Activated naive CD8-positive, alpha-beta T cell treated with anti-CD3 and anti-CD28 coated beads for 36 hours (primary cell): ENCODE measurements at places on chromosomes 12 and 14.

GRCh38 chr12:67222302-67222701, 46.9 kb upstream of the CAND1 start:
- no peaks in the 10 kb centered on the region for H3K27me3 ChIP-seq
- no peak for DNase-seq
- H3K27ac ChIP-seq, result no peak overlapping the region
- H3K36me3 ChIP-seq, result no peaks in the 10 kb centered on the region
- H3K4me1 ChIP-seq, result peaks cover 2% of the 10 kb centered on the region

DNA sequence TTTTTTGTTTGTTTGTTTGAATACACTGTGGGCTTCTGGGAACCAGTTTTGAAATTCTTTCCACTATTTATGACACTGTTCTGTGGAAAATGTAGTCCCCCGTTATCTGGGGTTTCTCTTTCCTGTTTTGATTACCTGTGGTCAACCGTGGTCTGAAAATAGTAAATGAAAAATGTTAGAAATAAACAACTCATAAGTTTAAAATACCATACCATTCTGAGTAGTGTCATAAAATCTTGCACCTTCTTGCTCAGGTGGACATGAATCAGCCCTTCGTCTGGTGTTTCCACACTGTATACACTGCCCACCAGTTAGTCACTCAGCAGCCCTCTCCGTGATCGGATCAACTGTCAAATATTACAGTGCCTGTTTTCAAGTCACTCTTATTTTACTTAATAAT, 5.1 kb upstream of the PAPOLA start:
- H3K4me1 ChIP-seq, result peaks cover 7% of the 10 kb centered on the region
- peaks cover 25% of the 10 kb centered on the region for H3K27me3 ChIP-seq
- no peak overlapping the region for H3K4me3 ChIP-seq
- H3K27ac ChIP-seq, result no peak overlapping the region
- H3K36me3 ChIP-seq, result peaks cover 2% of the 10 kb centered on the region

- H3K27ac ChIP-seq, result peak overlapping the region; percentile 64
- peak; percentile 58 for DNase-seq
- H3K4me3 ChIP-seq, result no peak overlapping the region
- H3K36me3 ChIP-seq, result no peaks in the 10 kb centered on the region
- H3K4me1 ChIP-seq, result peaks cover 24% of the 10 kb centered on the region
Measured at GRCh38 chr12:116594325-116595038, 35.3 kb downstream of the MAP1LC3B2 start.

DNA sequence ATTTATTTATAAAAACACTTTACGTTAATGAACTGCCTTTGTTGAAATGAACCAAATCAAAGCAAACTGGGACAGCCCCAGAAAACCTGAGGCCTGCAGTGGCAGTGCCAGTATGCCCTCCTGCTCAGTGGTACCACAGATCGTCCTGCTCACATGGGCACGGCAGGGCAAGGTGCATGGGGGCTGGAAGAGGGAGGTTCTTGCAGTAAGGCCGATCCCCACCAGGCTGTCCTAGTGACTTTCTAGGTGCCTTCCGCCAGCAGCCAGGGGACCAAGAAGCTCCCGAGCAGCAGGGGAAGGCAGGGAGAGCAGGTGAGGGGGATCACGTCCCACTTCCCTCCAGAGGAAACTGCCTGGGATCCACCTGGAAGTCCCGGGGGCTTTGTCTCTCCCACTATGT, 63.9 kb downstream of the TESC start:
- H3K4me1 ChIP-seq, result peaks cover 3% of the 10 kb centered on the region
- no peak overlapping the region for H3K27ac ChIP-seq
- H3K27me3 ChIP-seq, result no peaks in the 10 kb centered on the region
- H3K36me3 ChIP-seq, result no peaks in the 10 kb centered on the region
- no peak overlapping the region for H3K4me3 ChIP-seq
- no peak for DNase-seq

- peaks cover 17% of the 10 kb centered on the region for H3K4me1 ChIP-seq
- H3K36me3 ChIP-seq, result no peaks in the 10 kb centered on the region
- DNase-seq, result no peak
Measured at GRCh38 chr14:22866874-22867273, 4.7 kb upstream of the LRP10 start.

DNA sequence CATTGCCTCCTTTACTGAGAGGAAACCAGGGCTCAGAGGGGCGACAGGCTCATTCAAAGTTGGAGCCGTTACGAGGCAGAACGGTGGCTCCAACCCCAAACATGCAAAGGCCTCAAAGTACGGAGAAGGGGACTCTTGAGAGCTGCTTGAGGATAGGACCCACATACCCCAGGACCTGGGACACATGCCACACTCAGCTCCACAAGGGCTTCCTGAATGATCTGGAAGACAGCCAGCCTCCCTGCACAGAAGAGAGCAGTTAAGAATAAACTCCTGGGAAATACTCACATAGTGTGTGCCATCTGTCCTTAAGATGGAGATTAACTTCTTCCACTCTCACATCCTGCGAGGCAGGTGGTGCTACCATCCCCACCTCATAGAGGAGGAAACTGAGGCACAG, 26.6 kb upstream of the NXPH4 start:
- no peak for DNase-seq
- no peaks in the 10 kb centered on the region for H3K27me3 ChIP-seq
- H3K27ac ChIP-seq, result no peak overlapping the region

GRCh38 chr12:19244312-19244711, 114.8 kb downstream of the PLEKHA5 start:
- no peaks in the 10 kb centered on the region for H3K36me3 ChIP-seq
- H3K27me3 ChIP-seq, result no peaks in the 10 kb centered on the region
- no peak overlapping the region for H3K4me3 ChIP-seq

DNA sequence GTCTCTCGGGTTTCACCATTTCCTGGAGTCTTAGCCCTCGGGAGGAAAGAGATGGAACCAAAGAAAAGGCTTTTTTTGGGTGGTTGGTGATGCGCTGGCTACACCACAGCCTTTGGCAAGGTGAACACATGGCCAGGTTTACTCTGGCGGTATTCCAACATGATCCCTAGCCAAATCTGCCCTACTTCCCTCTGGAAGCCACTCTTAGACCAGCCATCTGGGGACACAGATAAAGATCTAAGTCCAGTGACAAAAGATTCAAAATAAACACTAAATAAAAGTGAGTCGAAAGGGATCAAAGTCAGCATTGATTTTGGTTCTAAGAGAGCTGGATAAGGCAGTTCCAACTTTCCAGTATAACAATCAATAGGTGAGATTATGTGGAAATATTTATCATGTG, 694.5 kb downstream of the VRK1 start:
- H3K27me3 ChIP-seq, result no peaks in the 10 kb centered on the region
- DNase-seq, result no peak
- H3K36me3 ChIP-seq, result peaks cover 12% of the 10 kb centered on the region
- H3K4me3 ChIP-seq, result no peak overlapping the region

- H3K4me3 ChIP-seq, result no peak overlapping the region
- H3K27ac ChIP-seq, result no peak overlapping the region
- H3K4me1 ChIP-seq, result peaks cover 10% of the 10 kb centered on the region
- no peak for DNase-seq
- no peaks in the 10 kb centered on the region for H3K36me3 ChIP-seq
Measured at GRCh38 chr14:72888636-72889201, 5.2 kb downstream of the DPF3 start.

DNA sequence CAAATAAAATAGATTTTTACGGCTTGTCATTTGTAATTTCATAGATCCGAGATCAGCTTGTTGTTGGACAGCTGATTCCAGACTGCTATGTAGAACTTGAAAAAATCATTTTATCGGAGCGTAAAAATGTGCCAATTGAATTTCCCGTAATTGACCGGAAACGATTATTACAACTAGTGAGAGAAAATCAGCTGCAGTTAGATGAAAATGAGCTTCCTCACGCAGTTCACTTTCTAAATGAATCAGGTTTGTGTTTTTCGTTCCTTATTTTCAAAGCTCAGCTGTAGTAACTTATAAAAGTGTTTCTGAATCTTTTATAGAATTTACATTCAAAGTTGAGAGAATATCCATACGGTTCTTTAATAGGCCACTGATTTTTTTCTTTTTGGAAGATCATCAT, 89.1 kb downstream of the LRRK2 start:
- H3K27me3 ChIP-seq, result no peaks in the 10 kb centered on the region
- DNase-seq, result no peak

DNA sequence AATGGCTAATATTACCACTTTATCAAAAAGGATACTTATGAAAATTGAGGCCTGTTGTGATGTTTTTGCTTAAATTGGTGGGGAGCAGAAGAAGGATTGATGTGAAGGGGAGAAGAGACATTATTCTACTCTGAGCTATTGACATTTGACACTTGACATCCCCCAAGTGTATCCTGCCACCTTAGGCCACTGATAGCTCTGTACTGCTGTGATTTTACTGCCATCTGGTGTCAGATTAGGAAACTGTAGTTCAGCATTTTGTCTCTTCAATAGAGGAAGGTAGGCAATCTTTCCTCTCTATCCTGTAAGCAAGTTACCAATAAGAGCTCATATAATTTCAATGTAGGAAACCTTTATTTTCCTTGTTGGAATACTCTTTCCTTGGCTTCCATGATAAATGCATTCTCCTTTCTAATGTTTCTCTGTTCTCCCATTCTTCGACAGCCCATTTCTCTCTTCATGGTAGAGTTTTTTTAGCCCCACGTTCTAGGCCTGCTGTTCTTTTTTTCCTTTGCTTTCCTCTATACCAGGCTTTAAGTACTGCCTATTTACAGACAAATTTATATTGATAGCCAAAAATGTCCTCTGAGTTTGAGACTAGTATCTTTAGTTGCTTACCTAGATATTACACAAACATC, 46.3 kb downstream of the PPHLN1 start:
- H3K4me3 ChIP-seq, result no peak overlapping the region
- H3K27me3 ChIP-seq, result no peaks in the 10 kb centered on the region
- DNase-seq, result peak; percentile 7
- H3K4me1 ChIP-seq, result peaks cover 2% of the 10 kb centered on the region

- H3K4me1 ChIP-seq, result no peaks in the 10 kb centered on the region
- H3K27me3 ChIP-seq, result no peaks in the 10 kb centered on the region
- H3K36me3 ChIP-seq, result no peaks in the 10 kb centered on the region
- H3K27ac ChIP-seq, result no peak overlapping the region
- DNase-seq, result no peak
Measured at GRCh38 chr14:91523972-91524371, 13.9 kb upstream of the PPP4R3A start.

- H3K27ac ChIP-seq, result no peak overlapping the region
- no peak overlapping the region for H3K4me3 ChIP-seq
- no peak for DNase-seq
Measured at GRCh38 chr14:79758985-79759384, 452.3 kb downstream of the DIO2 start.

GRCh38 chr12:65335021-65335714, 56.7 kb downstream of the MSRB3 start:
- no peak overlapping the region for H3K27ac ChIP-seq
- H3K4me1 ChIP-seq, result no peaks in the 10 kb centered on the region
- H3K36me3 ChIP-seq, result no peaks in the 10 kb centered on the region
- no peak overlapping the region for H3K4me3 ChIP-seq
- no peak for DNase-seq

- H3K27me3 ChIP-seq, result peaks cover 25% of the 10 kb centered on the region
- H3K36me3 ChIP-seq, result no peaks in the 10 kb centered on the region
- H3K4me1 ChIP-seq, result no peaks in the 10 kb centered on the region
Measured at GRCh38 chr14:104217486-104218360, 79.3 kb downstream of the KIF26A start.

DNA sequence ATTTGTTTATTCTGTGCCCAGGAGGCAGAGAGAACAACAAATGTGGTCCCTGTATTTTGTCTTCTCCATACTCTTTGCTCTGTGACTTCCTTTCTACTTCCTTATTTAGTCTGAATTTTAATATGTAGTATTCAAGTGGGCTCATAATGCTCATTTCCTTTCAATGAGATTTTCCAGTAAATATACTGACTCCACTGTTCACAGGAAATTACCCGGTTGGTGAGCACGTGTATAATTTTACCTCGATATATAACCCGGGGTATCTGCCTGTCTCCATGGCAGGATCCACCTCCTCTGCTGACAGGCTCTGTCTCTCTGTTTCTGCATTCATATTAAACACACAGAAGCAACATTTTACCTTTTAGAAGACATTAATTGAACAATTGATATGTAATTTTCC, 166.0 kb downstream of the SLC38A4 start:
- H3K4me1 ChIP-seq, result peaks cover 29% of the 10 kb centered on the region
- H3K4me3 ChIP-seq, result no peak overlapping the region
- H3K27ac ChIP-seq, result peak overlapping the region; percentile 54

GRCh38 chr12:92003701-92004100, 141.9 kb downstream of the BTG1 start:
- peaks cover 37% of the 10 kb centered on the region for H3K4me1 ChIP-seq
- no peak overlapping the region for H3K27ac ChIP-seq
- H3K4me3 ChIP-seq, result no peak overlapping the region
- H3K36me3 ChIP-seq, result peaks cover 39% of the 10 kb centered on the region
- DNase-seq, result no peak

- H3K4me1 ChIP-seq, result no peaks in the 10 kb centered on the region
- no peak for DNase-seq
- H3K36me3 ChIP-seq, result no peaks in the 10 kb centered on the region
- H3K4me3 ChIP-seq, result no peak overlapping the region
- no peaks in the 10 kb centered on the region for H3K27me3 ChIP-seq
- no peak overlapping the region for H3K27ac ChIP-seq
Measured at GRCh38 chr14:43166163-43166562, 1340.9 kb downstream of the FSCB start.

GRCh38 chr12:110249105-110249504, 31.9 kb upstream of the ATP2A2 start:
- no peak overlapping the region for H3K27ac ChIP-seq
- H3K36me3 ChIP-seq, result no peaks in the 10 kb centered on the region
- DNase-seq, result no peak

GRCh38 chr14:103316721-103317121, 17.3 kb upstream of the EIF5 start:
- peaks cover 12% of the 10 kb centered on the region for H3K27me3 ChIP-seq
- no peak overlapping the region for H3K4me3 ChIP-seq
- no peaks in the 10 kb centered on the region for H3K4me1 ChIP-seq
- no peaks in the 10 kb centered on the region for H3K36me3 ChIP-seq
- H3K27ac ChIP-seq, result no peak overlapping the region
- no peak for DNase-seq

GRCh38 chr14:55245657-55246268, 25.5 kb upstream of the FBXO34 start:
- no peak for DNase-seq
- peaks cover 27% of the 10 kb centered on the region for H3K27me3 ChIP-seq
- H3K27ac ChIP-seq, result no peak overlapping the region
- H3K36me3 ChIP-seq, result no peaks in the 10 kb centered on the region
- H3K4me3 ChIP-seq, result no peak overlapping the region
- H3K4me1 ChIP-seq, result peaks cover 2% of the 10 kb centered on the region
